NK-92 treated with Interleukin-12 subunit alpha and Interleukin-12 subunit beta, amount 100 ng/mL, for 24 hours (cell line): ENCODE measurements at places on chromosomes 5 and 9.
A peak's percentile ranks its signal among the peaks of the same experiment; 100 is the strongest.

DNA sequence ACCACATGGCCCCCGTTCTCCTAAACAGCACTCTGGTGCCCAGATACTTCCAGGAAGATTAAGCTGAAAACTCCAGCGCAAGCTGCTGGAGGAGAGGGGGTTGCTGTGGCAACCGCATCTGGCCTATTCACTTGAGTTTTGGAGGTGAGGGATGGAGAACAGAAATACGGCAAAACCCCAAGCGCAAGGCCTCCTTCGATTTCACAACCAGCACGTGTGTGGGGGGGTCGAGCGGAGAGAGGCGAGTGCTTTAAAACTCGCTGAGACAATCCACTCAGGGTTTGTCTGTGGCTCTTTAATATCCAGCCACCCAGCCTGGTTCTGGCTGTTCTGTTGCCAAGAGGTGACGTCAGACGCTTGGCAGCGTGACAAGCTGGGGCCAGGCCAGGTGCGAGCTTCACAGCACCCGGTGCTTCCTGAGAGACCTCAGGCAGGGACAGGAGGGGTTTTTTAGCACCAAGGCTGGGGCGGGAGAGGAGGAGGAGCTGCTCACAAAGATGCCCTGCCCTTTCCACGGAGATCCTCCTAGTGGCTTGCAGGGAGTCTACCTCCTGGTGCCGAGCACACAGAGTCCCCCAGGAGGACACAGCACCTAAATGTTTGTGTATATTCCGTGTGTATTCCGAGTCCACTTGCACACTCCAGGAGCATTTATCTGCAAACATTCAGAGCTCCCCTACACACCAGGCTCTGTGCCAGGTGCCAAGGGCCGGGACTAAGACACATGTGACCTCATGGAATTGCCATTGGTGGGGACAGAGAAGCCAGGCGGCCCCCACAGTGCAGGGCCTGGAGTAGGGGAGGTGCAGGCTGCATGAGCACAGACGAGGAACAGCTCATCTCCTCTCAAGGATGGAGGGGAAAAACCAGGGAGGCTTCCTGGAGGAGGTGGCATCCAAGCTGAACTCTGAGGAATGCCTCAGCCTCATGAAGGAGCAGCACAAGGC is 194.6 kb downstream of the OLFM1 start:
- peak; percentile 3 for DNase-seq

DNA sequence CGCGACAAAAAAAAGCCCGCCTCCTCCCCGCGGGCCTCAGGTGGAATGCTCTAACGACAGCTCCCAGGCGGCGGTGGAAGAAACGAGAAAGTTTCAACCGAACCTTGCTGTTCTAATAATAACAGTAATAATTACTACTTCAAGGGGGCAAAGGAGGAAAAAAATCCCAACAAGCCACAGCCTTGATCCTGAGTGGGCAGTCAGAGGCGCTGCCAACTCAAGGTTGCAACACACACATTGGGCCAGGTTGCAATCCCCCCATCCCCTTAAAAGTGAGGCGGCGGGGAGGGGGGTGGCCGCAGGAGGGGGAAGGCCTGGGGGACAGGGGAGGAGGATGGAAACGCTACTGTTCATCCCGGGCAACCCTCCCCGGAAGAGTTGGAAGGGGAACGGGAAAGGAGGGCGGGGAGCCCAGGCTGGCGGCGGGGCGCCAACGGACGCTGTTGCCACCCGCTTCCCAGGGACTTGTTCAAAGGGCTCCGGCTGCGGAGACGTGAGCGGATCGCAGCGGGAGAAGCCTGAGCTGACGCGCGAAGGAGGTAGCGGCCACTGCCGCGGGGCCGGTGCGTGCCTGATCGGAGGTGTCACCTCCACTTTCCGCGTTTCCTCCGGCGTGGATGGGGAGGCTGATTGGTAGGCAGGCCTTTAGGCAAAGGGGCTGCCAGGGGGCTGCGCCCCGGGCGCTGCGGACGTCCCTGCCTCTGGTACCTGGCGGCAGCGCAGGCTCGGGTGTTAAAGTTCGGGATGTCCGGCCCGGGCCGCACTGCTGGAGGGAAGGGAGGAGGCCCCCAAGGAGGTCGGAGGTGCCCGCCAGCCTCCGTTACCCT is 647 bp downstream of the SMARCA2 start:
- peak; percentile 61 for DNase-seq

GRCh38 chr5:43415935-43416802 is 4.0 kb upstream of the CCL28 start:
- no peak for DNase-seq

DNA sequence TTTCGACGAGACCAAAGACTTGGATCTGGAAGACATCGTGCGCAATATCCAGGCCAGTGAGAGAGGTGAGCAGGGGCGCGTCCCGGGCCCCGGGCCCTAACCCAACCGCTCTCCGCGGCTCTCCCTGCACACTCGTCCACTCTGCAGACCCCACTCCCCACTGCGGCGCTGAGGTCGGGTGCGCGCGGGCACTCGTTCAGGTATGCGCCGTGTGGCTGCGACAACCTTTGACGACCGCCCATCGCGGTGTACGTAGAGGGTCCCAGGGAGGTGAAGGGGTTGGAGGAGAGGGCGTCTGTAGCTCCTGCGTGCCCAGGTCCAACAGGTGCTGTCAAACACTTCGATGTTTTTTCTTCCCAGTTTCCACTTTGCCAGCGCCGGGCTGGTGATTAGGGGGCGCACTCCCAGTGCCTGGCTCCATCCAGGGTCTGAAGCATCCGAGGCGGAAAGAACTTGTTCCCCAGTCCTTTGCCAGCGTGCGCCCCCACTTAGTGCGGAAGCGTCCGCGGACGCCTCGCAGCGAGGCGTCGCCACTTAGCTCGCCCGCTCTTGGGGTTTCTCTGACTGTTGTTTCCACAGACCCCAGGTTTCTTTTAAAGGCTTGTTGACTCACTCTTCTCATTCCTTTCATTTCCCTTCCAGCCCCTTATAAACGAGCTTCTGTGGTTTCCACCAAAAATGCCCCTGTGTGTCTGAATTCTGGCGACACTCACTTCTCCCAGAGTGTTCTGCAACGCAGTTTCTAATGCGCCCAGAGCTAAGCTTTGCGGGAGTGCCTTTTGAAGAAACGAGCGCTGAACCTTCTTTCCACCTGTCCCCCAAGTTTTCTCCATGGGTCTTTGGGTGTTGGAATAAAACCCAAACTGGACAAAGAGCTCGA is 1.6 kb downstream of the NPR3 start:
- DNase-seq: no peak

DNA sequence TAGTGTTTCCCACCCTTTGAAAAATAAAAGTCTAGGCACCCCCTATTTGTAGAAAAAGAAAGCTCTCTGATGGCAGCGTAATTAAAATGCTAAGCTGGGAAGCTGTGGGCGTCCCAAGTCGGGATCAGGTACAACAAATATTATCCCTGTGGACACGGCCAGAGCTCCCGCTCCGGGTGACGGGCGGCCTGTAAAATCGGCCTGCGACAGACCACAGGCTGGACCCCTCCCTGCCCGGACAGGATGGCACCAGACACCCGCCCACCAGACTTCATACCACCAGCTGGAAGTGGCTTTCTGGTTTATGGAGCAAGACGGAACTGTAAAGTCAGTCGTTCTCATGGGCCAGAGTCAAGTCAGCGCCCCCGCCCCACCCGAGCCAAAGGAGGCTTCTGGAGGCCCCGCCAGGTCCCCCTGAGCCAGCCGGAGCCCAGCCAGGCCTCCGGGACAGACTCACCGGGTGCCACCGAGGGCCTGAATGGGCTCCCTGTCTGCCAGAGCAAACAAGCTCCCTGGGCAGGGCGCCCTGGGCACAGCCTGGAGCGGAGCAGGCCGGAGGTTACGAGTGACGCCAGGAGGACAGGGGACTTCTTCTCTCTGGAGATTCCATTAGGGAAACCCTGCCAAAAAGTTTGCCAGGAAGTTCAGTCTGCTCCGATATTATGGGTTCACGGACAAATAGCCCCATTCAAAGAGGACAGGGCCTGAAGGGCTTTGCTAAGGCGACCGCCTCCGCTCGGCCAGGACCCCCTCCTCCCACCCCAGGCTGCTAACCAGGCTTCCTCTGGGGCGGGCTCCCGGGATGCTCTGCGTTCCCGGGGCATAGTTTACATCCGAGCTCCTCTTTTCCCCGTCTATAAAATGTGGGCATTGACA is 173.7 kb downstream of the ERCC6L2 start:
- no peak for DNase-seq

GRCh38 chr5:61599370-61600122 is 267.5 kb downstream of the ZSWIM6 start:
- DNase-seq: no peak

DNA sequence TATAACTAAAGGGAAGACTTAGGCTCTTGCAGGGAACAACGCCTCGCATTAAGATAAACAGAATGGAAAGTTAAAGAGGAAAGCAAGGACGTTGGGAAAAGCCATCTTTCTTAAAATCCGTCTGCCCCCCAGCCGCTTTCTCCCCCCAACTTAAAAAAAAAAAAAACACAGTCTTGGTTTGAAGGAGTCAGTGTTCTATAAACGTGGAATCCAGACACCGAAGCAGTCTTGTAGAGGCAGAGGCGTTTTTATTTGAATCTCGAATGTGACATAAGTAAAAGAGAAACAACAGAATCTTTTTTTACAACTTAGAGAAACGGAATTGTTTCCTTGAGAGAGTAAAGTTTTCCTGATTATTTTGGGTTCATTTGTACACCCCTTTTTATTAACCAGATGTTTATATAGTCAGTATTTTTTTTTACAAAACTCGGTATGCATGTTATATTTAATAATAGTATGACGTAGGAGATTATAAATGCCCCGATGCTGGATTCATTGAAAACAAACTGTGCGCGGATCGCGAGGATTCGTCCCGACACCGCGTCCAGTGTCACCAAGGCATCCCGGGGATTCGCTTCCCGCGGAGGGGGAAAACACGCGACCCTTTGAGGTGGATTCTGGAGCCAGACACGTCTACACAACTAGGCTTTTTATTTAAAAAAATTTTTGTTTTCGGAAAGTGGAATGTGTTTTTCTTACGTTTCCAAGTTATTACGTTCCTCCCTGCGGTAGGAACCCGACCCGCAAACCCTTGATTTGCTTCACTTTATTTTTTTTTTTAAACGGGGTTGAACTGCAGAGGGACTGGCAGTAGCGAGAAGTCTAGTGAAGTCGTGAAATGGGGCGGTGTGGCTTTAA is 6.7 kb downstream of the PTCH1 start:
- DNase-seq: no peak

DNA sequence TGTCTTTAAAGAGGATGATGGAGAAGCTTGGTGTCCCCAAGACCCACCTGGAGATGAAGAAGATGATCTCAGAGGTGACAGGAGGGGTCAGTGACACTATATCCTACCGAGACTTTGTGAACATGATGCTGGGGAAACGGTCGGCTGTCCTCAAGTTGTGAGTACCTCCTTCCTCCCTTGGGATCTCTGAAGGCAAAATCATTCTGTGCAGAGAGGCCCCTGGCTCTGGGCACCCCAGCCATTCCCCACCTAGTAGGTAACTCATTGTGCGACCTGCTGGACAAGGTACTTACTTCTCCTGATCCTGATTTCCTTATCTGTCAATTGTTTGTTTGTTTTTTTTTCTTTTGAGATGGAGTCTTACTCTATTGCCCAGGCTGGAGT is 7.6 kb upstream of the NUP214 start:
- DNase-seq: no peak

GRCh38 chr5:128384068-128384467 is 154.0 kb downstream of the FBN2 start:
- DNase-seq: no peak

DNA sequence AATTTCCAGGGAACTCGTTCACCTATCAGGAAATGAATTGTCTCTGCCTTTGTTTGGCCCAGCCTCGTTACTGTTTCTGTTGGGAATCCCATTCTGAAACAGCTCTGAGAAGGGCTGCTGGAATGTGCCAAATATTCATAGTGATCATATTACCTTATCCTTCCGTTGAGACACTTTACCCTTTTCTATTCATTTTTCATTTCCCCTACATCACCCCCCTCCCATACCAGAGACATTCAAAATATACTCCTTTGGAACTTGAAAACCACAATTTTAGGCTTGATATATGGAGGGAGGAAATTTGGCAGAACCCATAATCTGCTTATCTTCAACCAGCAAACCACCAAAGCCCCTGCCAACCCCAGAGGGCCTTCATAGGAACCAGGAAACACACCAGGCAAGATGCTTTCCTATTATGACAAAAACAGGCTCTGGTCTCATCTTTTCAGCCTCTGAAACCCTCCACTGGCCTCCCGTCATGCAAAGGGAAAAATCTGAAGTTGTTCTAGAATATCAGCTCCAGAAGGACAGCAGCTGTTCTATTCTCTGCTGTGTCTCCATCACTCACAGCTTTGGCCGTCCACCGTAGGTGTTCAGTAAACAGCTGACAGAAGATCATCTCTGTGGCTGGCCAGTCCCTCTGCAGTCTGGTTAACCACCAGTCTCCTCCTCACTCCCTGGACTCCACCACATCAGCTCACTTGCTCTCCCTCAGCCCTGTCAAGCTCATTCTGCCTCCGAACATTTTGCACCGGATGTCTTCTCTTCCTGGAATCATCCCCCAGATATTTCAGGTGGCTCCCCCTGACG is 217.2 kb upstream of the WWC1 start:
- DNase-seq: no peak

DNA sequence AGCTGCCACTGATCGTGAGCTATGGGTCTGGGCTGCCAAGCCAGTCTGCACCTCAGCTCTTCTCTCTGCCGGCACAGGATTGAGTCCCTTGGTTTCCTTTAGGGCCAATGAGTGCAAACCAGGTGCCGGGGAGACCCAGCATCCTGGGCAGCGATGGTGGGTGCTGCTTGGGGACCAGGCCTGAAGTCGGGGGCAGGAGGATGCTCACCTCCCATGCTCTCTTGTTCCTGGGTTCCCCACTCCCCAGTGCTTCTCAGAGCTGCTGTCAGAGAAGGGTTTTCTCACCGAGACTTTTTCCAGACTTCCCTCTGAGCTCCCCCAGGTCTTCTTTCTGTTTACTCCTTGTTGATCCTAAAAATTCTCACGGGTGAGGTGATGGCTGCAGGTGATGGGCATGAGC is 61.2 kb downstream of the IRX1 start:
- no peak for DNase-seq

GRCh38 chr5:104702212-104702611 is 1139.6 kb upstream of the NUDT12 start:
- DNase-seq: no peak

DNA sequence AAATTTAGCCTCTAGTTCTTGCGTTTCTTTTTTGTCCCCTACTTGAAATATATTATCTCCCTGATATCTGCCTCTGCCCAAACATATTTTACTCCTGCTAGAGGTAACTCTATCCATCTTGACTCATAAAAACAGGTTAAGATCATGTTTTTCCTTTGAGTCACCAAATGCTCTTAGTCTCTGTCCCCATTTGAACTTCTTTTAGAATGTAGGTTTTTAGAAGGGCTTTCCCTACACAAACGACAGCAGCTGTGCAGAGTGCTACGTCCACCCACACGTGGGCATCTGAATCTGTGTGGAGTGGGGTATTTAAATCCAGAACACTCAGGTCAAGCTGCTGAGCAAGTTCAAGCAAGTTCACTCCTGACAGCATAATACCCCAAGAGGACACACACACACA is 2.2 kb downstream of the HSD17B3 start:
- no peak for DNase-seq

GRCh38 chr5:143311428-143311827 is 92.1 kb downstream of the NR3C1 start:
- no peak for DNase-seq

DNA sequence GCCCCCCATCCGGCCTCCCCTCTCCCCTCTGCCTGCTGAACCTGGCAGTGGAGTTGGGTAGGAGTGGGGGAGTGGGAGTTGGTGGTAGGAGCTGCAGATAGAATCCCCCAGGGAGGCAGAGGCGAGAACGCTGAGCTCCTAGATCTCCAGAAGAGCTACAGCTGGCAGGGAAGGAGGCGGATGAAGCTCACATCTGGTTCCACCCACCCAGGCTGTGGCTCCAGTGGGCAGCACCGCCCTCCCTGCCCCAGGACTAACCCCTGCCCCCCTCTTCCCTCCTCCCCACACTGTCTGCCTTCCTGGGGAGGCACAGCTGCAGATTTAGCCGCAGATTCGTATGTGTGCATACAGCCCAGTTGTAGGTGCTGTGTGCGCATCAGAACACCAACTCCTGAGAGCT is 34.2 kb downstream of the C9orf50 start:
- DNase-seq: no peak
